ENCODE measurements at places on chromosomes 5 and 9.

GRCh38 chr5:52705720-52706119 lies 82.0 kb upstream of the ITGA1 start:
- DNase-seq: no peak

GRCh38 chr5:34789021-34789531 lies 49.9 kb upstream of the TTC23L start:
- no peak for DNase-seq

DNA sequence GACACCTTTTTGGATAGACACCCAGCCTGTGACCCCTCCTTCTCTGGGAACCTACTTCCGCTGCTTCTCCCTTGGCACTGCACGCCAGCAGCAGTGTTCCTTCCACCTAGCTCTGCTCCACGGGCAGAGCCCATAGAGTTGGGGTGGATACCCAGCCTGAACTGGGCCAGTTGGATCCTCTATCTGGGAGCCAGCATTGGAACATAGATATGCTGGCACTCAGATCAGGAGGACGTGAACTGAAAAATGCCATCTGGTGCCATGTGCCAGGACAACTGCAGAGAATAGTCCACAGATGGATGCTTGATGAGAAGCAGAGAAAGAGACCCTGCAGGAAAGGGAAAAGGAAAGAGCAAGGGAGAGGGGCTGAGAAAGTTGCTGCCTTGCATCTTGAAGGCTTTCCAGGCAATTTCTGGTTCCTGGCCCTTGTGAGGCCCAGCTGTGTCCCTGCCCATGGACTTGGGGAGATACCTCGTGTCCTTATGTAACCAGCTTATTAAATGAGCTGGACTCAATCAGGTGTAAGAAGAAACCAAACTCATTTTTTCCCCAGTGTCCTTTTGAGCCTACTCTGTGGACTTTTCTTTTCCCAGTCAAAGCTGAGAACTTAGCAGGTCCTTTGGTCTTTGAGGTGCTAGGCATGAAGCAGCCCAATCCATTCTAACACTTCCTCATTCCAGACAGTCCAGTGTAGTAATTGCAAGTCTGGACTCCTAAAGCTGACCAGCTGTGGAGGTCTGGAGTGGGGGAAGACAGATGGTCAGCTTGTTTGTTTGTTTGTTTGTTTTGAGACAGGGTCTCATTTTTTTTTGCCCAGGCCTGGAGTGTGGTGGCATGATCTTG lies 39.1 kb downstream of the ANGPTL2 start:
- no peak for DNase-seq

DNA sequence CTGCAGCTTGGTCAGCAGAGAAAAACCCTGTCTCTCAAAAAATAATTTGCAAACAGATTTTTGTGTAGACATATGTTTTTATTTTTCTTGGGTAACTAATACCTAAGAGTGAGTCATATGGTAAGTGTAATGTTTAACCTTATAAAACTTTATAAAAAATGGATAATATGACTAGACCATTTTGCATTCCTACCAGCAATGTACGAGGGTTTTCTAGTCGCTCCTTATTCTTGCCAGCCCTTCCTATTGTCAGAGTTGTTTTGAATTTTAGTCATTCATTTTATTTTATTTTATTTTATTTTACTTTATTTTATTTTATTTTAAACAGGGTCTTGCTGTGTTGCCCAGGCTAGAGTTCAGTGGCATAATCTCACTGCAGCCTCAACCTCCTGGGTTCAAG lies 37.8 kb downstream of the RABGAP1 start:
- DNase-seq: no peak
